CD4-positive, alpha-beta memory T cell (primary cell): ENCODE measurements at places on chromosomes 13 and 19. TPM values are rescaled to one million over a fixed set of nuclear protein-coding genes. Genes with fewer than 3 reads are reported as not detected.

Gene NDUFA13
- 199 TPM for total RNA-seq

GRCh38 chr13:107067381-107067780 is 499.4 kb upstream of the ARGLU1 start:
- no peak for DNase-seq
- H3K4me3 ChIP-seq, result no peak overlapping the region
- H3K27me3 ChIP-seq, result no peaks in the 10 kb centered on the region
- H3K27ac ChIP-seq, result no peak overlapping the region

Gene BRSK1
- 1.7 TPM for total RNA-seq

Gene SPRY2
- 0.38 TPM for total RNA-seq

Gene ANKRD27
- total RNA-seq, result 51.2 TPM

GRCh38 chr19:16882146-16882545 is 6.7 kb upstream of the F2RL3 start:
- H3K4me3 ChIP-seq, result no peak overlapping the region
- H3K27me3 ChIP-seq, result no peaks in the 10 kb centered on the region
- H3K36me3 ChIP-seq, result peaks cover 14% of the 10 kb centered on the region

Gene FLT3LG
- total RNA-seq, result 115 TPM

GRCh38 chr13:43089912-43090498 is 66.6 kb downstream of the DNAJC15 start:
- H3K4me3 ChIP-seq, result no peak overlapping the region
- no peaks in the 10 kb centered on the region for H3K4me1 ChIP-seq
- H3K36me3 ChIP-seq, result no peaks in the 10 kb centered on the region
- no peak overlapping the region for H3K27ac ChIP-seq

GRCh38 chr19:10388957-10389356 is 8.6 kb upstream of the TYK2 start:
- H3K4me3 ChIP-seq, result no peak overlapping the region
- H3K4me1 ChIP-seq, result no peaks in the 10 kb centered on the region
- DNase-seq, result peak; percentile 75
- H3K27me3 ChIP-seq, result no peaks in the 10 kb centered on the region

DNA sequence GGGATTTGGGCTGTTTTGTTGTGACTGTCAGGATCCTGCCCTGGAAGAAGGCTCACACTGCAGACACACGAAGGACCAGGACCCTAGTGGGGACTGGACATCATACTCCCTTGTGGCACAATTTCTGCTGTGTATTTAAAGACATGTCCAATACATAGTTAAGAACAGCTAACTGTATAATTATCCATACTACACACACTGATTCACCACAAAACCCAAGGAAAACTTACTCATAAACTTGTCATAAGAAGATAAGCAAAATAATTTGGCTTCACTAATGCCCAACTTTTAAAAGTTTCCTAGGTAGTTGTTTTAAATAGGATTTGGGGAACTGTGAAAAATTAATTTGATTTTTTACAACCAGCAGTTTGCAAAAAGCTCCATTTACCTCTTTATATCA is 46.1 kb downstream of the LATS2 start:
- H3K4me1 ChIP-seq, result no peaks in the 10 kb centered on the region
- H3K4me3 ChIP-seq, result no peak overlapping the region
- no peaks in the 10 kb centered on the region for H3K36me3 ChIP-seq
- H3K27me3 ChIP-seq, result no peaks in the 10 kb centered on the region

DNA sequence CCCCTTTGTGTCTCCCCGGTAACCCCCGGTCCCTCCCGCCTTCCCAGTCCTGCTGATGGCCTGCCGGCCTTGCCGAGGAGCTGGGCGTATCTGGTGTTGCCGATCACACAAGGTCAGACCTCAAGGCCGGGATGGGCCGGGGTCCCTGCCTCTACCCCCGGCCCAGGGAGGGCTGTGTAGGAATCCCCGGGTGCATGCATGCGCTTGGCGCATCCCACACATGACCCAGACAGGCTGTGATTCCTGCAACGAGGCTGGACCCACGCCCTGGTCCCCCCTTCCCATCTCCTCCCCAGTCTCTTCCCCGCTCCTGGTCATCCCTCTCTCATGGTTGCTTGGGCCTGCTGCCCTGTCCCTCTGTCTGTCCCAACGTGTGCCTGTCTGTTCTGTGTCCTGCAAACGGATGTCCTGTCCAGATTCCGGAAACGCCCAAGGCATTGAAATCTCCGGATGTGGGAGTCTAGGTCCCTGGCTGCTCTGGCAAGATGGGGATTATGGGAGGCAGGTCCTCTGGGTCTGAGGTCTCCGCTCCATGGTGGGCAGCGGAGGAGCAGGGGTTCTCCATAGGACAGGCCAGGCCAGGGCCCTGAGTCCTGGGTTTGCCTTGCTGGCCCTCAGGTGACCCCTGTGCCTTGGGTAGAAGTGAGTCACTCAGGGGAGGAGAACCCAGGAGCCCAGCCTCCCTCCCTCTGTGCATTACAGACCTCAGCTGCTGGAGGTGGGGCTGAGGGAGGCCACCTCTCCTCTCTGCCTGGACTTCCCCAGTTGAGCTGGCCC is 1.6 kb downstream of the PKN1 start:
- DNase-seq, result no peak
- H3K36me3 ChIP-seq, result no peaks in the 10 kb centered on the region
- H3K27ac ChIP-seq, result peak overlapping the region; percentile 72
- no peak overlapping the region for H3K4me3 ChIP-seq
- H3K27me3 ChIP-seq, result no peaks in the 10 kb centered on the region

Gene CELF5
- 0.44 TPM for total RNA-seq

Gene NEK5
- not detected for total RNA-seq

- peaks cover 34% of the 10 kb centered on the region for H3K4me1 ChIP-seq
- no peak for DNase-seq
- no peaks in the 10 kb centered on the region for H3K27me3 ChIP-seq
- peaks cover 10% of the 10 kb centered on the region for H3K36me3 ChIP-seq
- H3K4me3 ChIP-seq, result no peak overlapping the region
Measured at GRCh38 chr19:38900743-38901190, 998 bp downstream of the NFKBIB start.

DNA sequence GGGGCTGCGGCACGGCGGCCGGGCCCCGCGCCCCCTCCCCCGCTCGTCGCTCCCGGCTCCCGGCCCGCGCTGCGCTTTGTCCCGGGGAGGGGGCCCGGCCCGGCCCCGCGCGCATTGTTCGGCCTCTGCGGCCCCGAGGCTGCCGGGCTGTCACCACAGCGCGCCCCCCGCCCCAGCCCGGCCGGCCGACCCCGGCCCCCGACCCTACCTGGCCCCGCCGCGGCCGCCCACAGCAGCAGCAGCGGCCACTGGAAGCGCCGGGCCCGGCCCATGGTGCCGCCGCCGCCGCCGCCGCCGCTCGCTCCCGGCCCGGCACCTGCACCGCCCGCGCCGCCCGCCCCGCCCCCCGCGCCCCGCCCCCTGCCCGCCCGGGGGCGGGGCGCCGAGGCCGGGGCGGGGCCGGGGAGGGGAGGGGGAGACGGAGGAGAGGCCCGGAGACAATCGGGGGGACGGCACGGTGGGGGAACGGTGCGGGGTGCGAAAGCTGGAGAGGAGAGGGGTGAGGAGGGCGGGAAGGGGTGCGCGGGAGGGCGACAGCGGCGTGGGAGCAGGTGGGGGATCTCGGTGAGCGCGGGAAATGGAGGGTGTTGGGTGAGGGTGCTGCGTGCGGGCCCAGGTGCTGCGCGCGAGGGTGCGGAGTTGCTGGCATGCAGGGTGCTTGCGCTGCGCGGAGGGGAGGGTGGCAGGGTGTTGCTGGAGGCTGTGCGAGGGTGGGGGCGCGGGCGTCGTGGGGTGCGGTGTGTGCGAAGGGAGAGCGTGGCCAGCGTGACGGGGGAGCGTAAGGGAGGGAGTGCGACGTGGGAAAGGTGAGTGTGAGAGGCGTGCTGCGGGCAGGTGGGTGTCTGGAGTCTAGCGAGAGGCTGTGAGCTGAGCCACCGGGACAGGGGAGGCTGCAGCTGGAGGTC is at the start of gene CADM4:
Gene CADM4, minus strand, starts transcription at position 332 of the 905 bp plus-strand sequence. Its CDS starts 60 bp downstream, at position 272.
- H3K4me1 ChIP-seq, result peaks cover 10% of the 10 kb centered on the region
- no peak within 1 kb of the TSS for H3K27ac ChIP-seq
- H3K36me3 ChIP-seq, result no peaks in the 10 kb centered on the region
- H3K27me3 ChIP-seq, result peaks cover 13% of the 10 kb centered on the region
- no peak within 1 kb of the TSS for H3K4me3 ChIP-seq

GRCh38 chr19:2727640-2727944 is 6.4 kb upstream of the DIRAS1 start:
- H3K4me1 ChIP-seq, result no peaks in the 10 kb centered on the region
- no peak for DNase-seq
- no peak overlapping the region for H3K4me3 ChIP-seq

DNA sequence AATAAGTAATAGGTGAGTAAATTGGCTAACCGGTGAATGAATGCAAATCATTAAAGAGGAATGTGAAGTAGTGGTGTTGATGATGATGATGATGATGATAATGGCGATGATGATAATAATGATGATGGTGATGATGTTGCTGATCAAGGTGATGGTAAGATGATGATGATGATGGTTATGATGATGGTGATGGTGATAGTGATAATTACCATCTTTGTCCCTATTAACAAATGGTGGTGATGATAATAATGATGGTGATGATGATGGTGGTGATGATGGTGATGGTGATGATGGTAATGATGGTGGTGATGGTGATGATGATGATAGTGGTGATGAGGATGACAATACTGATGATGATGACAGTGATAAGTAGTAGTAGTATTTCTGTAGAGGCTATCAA is 452.6 kb downstream of the ZNF536 start:
- no peaks in the 10 kb centered on the region for H3K36me3 ChIP-seq
- H3K4me3 ChIP-seq, result no peak overlapping the region
- DNase-seq, result no peak
- no peaks in the 10 kb centered on the region for H3K4me1 ChIP-seq
- no peak overlapping the region for H3K27ac ChIP-seq

Gene FAM124A
- not detected for total RNA-seq

DNA sequence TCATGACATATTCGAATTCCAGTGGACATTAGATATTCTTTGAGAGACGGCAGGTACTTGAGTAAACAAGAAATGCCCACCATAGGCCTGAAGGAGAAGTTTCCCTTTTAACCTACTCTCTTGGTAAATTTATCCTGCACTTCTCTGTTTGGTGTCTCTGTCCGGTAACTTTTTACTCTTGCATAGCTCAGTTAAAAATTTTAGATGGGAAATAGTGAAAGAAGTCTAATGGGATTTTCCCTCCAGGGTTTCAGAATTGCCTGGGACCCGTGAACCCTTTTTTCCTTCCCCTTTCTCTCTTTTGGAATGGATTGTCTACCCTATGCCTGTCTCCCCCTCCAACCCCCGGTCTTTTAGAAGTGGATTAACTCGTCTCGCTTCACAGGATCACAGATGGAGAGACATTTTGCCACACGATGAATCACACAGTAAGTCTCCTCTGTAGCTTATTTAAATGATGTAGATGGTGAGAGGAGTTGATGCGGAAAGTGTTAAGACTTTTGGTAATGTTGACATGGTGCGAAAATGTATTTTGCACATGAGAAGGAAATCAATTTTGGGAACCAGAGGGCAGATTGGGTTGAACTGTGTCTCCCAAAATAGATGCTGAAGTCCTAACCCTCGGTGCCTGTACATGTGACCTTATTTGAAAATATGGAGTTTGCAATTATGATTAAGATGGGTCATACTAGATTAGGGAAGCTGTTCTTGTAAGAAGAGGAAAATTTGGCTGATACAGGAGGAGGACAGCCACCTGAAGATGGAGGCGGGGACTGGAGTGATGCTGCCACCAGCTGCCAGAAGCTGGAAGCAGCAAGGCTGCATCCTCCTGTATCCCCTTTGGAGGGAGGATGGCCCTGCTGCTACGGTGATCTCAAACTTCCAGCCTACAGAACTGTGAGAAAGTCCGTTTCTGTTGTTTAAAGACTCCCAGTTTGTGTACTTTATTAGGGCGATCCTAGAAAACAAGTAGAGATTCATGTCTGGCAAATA is 711 bp upstream of the MIPEP start:
- no peak for DNase-seq
- peak overlapping the region; percentile 64 for H3K27ac ChIP-seq
- no peaks in the 10 kb centered on the region for H3K27me3 ChIP-seq
- peaks cover 16% of the 10 kb centered on the region for H3K4me1 ChIP-seq
- peak overlapping the region; percentile 88 for H3K4me3 ChIP-seq
- peaks cover 2% of the 10 kb centered on the region for H3K36me3 ChIP-seq

GRCh38 chr13:94123557-94123956 is 355.9 kb downstream of the DCT start:
- no peaks in the 10 kb centered on the region for H3K36me3 ChIP-seq
- H3K27me3 ChIP-seq, result no peaks in the 10 kb centered on the region
- H3K4me3 ChIP-seq, result no peak overlapping the region
- no peak overlapping the region for H3K27ac ChIP-seq
- DNase-seq, result no peak

- no peak overlapping the region for H3K27ac ChIP-seq
- H3K36me3 ChIP-seq, result no peaks in the 10 kb centered on the region
- no peaks in the 10 kb centered on the region for H3K4me1 ChIP-seq
- no peaks in the 10 kb centered on the region for H3K27me3 ChIP-seq
- no peak overlapping the region for H3K4me3 ChIP-seq
Measured at GRCh38 chr13:34466301-34466700, 475.8 kb upstream of the NBEA start.
